ENCODE measurements at places on chromosomes 1 and 21.

GRCh38 chr1:75165264-75165663 lies 31.1 kb downstream of the LHX8 start:
- no peak for DNase-seq

DNA sequence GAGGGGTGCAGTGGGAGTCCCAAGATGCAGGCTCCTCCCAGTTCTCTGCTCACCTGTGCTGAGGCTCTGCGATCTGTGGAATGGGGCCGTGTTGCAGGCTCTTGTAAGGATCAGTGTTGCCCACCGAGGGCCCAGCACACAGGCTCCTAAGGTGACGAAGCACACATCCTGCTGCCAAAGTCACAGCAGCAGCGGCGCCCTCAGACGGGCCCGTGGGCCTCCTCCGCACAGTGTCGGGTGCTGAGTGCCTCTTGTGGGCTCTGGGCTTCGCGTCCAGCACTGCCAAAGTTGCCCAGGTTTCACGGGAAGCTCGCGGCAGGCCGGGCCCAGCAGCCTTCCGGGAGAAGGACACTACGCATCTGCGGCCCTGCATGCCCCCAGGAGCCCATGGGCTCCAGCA lies 72.1 kb upstream of the ABCG1 start:
- DNase-seq = no peak

GRCh38 chr1:173413271-173413707 lies 63.8 kb upstream of the PRDX6 start:
- no peak for DNase-seq

GRCh38 chr1:226074046-226074445 lies 11.5 kb downstream of the H3-3A start:
- DNase-seq = no peak

DNA sequence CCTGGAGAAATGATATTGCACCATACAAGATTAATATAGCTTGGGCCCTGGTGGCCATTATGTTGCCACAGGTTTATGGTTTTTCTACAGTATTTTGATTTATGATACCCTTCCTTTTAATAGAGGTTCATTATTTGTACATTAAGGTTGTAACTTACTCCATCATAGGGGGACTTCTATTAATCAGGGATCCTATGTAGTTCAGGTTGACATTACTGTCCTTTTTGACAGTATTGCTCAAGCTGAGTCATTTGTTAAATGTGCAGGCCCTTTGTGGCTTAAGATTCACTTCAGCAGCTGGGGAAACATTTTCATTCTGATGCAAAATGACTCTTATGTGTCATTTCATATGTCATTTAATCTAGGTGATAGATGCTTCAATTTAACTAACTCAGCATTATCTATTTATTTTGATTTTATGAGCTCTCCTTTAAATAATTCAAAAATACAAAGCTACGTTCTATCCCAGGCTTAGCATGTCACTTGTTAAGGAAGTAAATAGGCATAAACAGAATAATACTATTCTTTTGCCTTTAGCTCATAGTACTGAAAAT lies 686.9 kb upstream of the NCAM2 start:
- no peak for DNase-seq

DNA sequence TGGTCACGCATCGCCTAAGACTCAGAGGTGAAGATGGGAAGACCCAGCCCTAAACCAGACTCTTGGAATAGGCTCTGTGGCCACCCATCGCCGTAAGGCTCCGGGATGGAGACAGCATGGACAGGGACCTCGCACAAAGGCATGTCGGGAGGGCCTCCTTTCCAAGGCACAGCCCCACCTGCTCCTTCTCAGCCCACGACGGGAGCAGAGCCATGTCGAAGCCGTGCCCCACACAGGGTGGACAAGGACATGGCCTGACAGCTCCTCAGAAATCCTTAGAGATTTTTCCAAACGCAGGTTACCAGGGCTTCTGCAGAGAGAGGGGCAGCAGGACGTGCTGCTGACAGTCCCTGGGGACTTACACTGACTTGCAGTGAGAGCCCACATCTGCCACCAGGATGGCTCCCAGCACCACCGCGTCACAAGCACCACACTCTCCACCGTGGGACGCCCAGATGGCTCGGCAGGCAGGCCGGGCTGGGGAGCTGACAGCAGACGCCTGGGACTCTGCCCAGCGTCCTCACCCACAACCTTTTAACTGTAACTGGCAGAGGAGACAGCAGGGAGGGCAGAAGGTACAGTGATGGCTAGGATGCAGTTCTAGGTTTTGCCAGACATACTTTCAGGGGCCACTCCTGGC lies 12.0 kb downstream of the SSU72 start:
- no peak for DNase-seq

DNA sequence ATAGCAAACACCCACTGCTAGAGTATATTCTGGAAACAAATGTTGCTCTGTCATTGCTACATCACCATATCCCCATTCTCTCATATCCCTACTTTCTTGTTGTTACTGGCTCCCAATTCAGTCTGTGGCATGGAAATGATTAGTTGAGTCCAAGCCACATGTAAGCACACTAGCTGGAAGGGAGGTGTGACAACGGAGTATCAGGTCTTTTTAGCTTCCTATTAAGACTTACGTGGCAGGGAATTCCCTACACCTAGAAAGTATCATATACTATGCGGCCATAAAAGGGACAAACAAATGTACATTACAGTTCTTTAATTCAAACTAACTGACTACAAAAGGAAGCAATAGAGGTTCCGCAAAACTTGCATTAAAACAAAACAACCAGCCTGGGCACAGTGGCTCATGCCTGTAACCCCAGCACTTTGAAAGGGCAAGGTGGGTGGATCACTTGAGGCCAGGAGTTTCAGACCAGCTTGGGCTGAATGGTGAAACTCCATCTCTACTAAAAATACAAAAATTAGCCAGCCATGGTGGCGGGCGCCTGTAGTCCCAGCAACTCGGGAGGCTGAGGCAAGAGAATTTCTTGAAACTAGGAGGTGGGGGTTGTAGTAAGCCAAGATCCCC lies 48.6 kb downstream of the INTS7 start:
- DNase-seq = no peak

- DNase-seq = no peak
These were observed 54.5 kb upstream of the APP start for GRCh38 chr21:26225046-26225445.

GRCh38 chr1:247212627-247213617 lies 41.1 kb upstream of the ZNF124 start:
- no peak for DNase-seq

GRCh38 chr21:31267644-31268043 lies 76.4 kb downstream of the TIAM1 start:
- DNase-seq = no peak

GRCh38 chr1:212205843-212206242 lies 79.4 kb upstream of the PPP2R5A start:
- no peak for DNase-seq

- no peak for DNase-seq
These were observed 31.0 kb upstream of the SDHB start for GRCh38 chr1:17084787-17085186.

- DNase-seq = no peak
These were observed 160.6 kb upstream of the C21orf91 start for GRCh38 chr21:17979763-17980162.
